ENCODE measurements at places on chromosomes 2 and 18.

GRCh38 chr18:53441761-53442414 lies 782.6 kb downstream of the MBD2 start:
- DNase-seq: no peak

GRCh38 chr18:44743631-44744030 lies 62.9 kb downstream of the SETBP1 start:
- no peak for DNase-seq

- no peak for DNase-seq
Observed at GRCh38 chr2:54492335-54492734, 36.2 kb downstream of the SPTBN1 start.

GRCh38 chr2:239537633-239538356 lies 137.0 kb upstream of the HDAC4 start:
- DNase-seq: no peak

- DNase-seq: no peak
Observed at GRCh38 chr2:98556344-98557033, 51.8 kb downstream of the COA5 start.

DNA sequence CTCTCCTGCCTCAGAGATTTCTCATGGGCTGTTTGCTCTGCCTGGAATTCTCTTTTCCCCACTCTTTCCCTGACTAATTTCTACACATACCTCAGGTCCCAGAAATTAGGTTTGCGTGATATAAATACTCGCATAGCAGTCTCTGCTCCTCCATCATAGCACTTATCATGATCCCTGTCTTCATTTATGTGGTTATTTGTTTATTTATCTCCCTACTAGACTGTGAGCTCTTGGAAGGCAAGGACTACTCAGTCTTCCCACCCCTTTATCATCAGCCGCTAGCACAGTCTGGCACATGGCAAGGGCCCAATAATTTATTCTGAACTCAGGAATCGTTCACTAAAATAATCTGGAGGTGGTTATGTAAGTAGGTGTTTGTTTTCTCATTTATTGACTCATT lies 79.3 kb downstream of the ADCYAP1 start:
- no peak for DNase-seq

- no peak for DNase-seq
Observed at GRCh38 chr2:213862407-213863076, 548.3 kb upstream of the VWC2L start.

DNA sequence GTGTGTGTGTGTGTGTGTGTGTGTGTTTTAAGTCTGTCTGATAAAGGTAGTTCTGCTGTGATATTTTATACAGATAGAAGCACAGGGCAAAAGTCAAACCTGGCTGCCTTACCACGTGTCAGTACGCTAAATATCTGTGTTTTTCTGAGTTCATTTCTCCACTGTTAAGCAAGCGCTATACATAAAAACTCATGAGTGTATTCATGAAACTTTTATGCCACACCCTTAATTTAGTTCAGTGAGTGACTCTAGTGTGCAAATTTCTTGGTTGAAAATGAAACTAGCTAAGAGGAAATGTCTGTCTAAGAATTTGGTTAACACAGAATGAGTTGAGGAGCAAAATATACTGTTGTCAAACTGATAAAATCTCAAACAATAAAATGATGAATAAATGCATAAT lies 11.2 kb downstream of the CASP10 start:
- no peak for DNase-seq

DNA sequence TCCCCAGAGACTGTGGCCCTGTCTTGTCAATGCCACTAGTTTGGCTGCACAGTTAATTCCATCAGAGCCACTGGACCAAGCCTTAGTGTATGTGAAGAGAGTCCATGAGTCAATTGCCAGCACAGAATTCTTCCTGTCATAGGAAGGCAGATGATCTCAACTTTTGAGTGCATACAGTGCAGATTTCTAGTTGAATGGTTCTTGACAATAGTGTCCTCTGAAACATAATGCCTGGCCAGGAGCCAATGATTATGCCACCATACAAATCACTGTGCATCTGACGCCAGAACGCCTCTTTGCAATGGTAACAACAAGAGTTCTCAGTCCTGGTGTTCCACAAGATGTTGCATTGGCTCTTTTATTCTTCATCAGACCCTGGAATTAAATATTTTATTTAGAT lies 7.1 kb downstream of the NEUROD1 start:
- no peak for DNase-seq

- DNase-seq: no peak
Observed at GRCh38 chr18:34758378-34758948, 48.4 kb downstream of the DTNA start.

GRCh38 chr18:38256366-38256765 lies 690.8 kb upstream of the CELF4 start:
- no peak for DNase-seq

DNA sequence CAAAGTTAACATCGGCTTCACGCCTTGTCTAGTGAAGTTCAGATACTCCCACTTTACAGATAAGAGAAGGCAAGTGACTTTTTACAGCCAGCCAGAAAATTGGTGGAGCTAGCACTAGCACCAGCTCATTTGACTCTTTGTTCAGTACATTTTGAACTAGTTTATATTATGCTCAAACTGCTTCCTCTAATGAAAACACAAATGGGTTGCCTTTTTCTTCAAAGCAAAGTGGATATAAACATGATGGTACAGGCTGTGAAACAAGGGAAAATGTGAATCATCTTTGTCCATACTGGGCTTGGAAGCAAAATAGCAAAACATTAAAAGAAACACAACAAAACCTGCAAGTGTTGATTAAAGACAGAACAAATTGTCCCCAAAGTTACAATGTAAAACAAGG lies 99.6 kb upstream of the LHCGR start:
- DNase-seq: no peak

- DNase-seq: no peak
Observed at GRCh38 chr2:65450393-65450792, 18.0 kb upstream of the SPRED2 start.

GRCh38 chr2:96501471-96501874 lies 3.7 kb downstream of the NEURL3 start:
- DNase-seq: no peak

GRCh38 chr2:128292599-128293425 lies 25.9 kb downstream of the HS6ST1 start:
- no peak for DNase-seq

DNA sequence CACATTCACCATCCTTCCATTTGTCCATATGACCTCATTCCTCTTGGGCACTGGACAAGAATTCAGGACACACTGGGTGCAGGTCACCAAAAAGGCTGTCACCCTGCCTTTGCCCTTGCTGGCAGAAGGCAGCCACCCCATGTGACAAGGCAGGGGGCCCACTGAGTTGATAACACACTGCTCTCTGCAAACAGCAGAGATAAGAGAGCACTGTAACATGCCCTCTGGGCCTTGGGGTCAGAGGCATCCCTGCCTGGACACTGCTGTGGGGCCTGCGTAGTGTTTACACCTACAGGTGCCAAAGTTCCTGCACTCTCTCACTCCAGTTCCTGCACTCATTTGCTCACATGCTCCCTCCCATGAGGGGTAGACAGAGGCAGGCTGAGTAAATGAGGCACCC lies 344.7 kb upstream of the TCF4 start:
- no peak for DNase-seq

GRCh38 chr2:24402242-24403097 lies 42.1 kb upstream of the ITSN2 start:
- DNase-seq: no peak

DNA sequence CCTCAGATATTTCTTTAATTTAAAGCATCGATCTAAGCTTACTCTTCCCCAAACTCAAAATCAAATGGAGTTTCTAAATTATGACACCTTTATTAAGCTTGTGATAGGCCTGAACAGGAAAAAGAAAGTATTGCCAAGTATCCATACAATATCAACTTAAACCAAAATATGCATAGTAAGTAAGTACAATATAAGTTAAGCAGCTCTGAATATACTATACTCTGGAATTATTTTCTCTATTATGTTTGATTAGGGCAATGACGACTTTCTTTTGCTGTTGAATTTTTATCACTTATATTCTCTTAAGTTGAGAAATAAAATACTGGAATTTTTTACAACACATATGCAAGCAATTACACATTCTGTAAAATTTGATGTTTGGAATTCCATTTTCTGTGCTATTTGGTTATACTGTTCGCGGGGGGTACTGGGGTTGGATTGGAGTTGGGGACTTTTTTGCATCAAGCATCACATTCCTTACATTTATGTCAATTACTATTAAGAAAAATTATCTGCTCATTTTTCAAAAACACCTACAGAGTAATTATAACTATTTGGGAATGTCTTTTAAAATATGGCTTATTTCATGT lies 2.2 kb downstream of the COL5A2 start:
- DNase-seq: no peak
